ENCODE measurements at places on chromosomes 3 and 15. TPM values are rescaled to one million over a fixed set of nuclear protein-coding genes. Genes with fewer than 3 reads are reported as not detected.

DCUN1D1 gene
- 38.5 TPM for total RNA-seq

PLCL2 gene
- total RNA-seq = 5.4 TPM

SPATA12 gene
- not detected for total RNA-seq

ATP2B2 gene
- not detected for total RNA-seq

TM4SF18 gene
- 0.46 TPM for total RNA-seq

SOX2 gene
- total RNA-seq = not detected

TRAT1 gene
- total RNA-seq = not detected

CYP1A1 gene
- total RNA-seq = not detected

FHIT gene
- total RNA-seq = 1.2 TPM

TRIM59 gene
- total RNA-seq = 20.2 TPM

MRPL46 gene
- total RNA-seq = 7.6 TPM

DIPK2A gene
- total RNA-seq = 68.6 TPM

Measured in smooth muscle cell of the umbilical artery (primary cell).